Large intestine (tissue), 12 donors: ENCODE measurements at places on chromosomes 7 and 10.
A peak's percentile ranks its signal among the peaks of the same experiment; 100 is the strongest.

GRCh38 chr7:16543456-16543855, 16.8 kb downstream of the LRRC72 start:
- no peak for DNase-seq

- DNase-seq = no peak
These were observed 24.8 kb upstream of the SFMBT2 start for GRCh38 chr10:7435674-7436073.

DNA sequence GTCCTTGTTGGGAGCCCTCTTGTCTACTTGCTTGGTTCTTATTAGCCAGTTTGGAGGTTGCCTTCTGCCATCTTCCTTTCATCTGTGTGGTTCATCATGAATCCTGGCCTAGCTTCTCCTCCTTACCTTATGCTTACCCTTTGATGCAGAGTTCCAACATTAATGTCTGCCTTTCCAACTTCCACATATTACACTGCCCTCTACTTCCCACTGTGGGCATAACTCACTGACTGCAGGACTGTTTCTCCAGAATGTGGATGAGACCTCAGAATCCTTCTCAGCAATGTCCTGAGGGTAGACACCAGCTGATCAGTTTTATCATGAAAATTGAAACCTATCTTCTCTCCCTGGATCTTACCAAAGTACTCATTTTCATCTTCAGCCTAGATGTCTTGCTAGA, 491.0 kb downstream of the LRMDA start:
- DNase-seq = peak; percentile 26

GRCh38 chr7:142485617-142486226, 227.9 kb upstream of the PRSS58 start:
- DNase-seq = no peak

DNA sequence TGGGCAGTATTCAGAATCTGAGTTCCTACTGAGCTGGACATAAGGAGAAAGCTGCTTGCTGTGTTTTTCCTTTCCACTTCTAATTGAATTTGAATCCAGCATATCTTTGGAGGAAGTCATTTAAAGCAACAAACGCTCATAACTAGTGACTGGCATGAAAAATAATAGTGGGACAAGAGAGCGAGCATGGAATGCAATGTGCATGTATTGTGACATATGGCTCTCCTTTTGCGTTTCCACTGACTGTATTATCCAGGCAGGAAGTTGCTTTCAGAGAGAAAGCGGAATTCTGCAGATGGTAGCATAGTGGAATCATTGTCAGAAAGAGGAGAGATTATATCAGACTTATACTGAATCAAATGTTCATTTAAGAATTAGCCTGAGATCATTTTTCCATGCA, 368.6 kb downstream of the REEP3 start:
- DNase-seq = no peak

DNA sequence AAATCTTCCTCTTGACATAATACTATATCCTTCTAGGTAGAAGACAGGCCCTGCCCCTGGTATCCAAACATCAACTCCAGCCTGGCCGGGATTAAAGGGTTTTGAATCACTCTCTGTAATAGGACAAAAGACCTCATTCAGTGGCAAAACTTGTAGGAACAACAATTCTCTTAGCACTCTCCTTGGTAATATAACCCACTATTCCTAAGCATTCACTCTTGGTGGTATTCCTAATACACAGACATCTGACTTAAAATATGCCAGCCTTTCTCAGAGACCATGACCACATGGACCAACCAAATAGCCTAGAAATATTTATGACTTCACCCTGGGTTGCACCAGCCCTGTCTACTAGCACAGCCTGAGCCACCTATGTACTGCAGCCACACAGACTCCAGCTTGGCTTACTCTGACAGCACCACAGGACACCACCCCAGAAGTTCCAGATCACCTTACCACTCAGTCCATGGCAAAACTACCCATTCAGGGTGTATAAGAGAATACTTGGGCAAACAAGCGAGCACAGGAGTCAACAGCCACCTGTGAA, 244.9 kb upstream of the NEBL start:
- no peak for DNase-seq

- DNase-seq = no peak
These were observed 28.6 kb downstream of the CDK1 start for GRCh38 chr10:60806921-60807320.

- peak; percentile 38 for DNase-seq
These were observed 40.6 kb downstream of the SYPL1 start for GRCh38 chr7:106071356-106071998.

- no peak for DNase-seq
These were observed 275.5 kb upstream of the TMEM229A start for GRCh38 chr7:124308384-124308783.

- no peak for DNase-seq
These were observed 112.2 kb downstream of the CLEC2L start for GRCh38 chr7:139635526-139636302.

GRCh38 chr7:36188906-36189305, 35.9 kb downstream of the EEPD1 start:
- DNase-seq = no peak

DNA sequence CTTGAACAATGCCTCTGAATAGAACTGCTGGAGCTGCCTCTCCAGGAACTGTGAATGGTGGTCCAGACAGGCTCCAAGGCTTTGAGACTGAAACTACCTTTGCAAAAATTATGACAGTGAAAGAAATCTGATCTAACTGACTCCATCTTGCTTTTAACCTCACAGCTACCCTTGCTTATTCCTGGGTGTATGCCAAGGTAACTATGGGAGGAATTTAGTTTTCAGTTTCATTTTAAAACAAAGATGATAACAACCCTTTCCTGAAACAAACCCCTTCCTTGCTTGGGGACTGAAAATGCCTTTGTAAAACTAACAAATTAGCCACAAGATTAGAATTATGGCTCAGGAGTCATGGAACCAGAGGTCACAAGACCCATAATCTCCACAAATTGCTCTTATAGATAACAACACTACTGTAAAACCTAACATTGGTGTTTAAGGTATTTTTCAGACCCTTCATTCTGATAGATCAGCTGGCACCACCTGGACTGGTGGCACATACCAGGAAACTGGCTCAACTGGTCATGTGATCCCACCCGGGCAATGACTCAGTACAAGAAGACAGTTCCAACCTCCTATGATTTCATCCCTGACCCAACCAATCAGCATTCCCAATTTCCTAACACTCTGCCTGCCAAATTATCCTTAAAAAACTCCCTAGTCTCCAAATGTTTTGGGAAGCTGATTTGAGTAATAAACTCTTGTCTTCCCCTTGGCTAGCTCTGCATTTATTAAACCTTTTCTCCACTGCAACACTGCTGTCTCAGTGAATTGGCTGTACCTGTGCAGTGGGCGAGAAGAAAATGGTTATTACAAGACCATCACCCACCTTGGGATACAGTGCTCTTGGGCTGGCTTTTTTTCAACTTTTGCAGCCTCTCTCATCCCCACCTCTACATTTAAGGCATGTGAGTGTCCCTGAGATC, 608.1 kb downstream of the TYW1 start:
- DNase-seq = no peak

- DNase-seq = peak; percentile 74
These were observed 2.4 kb downstream of the ALOX5 start for GRCh38 chr10:45376371-45376801.

DNA sequence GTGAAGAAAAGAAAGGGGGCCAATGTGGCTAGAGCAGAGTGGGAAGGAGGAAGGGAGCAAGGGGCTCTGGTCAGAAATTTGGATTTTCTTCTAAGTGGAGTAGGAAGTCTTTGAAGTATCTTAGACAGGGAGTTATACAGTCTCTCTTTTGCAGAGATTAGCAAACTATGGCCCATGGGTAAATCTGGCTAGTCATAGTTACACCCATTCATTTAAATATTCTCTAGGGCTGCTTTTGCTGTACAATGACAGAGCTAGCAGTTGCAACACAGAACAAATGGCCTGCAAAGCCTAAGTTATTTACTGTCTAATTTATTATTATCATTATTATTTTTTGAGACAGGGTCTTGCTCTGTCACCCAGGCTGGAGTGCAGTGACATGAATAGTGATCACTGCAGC, 10.5 kb upstream of the LAMB4 start:
- no peak for DNase-seq

GRCh38 chr7:70638158-70639107, 493.5 kb upstream of the GALNT17 start:
- peak; percentile 67 for DNase-seq

- DNase-seq = no peak
These were observed 7.6 kb downstream of the IFIT2 start for GRCh38 chr10:89309156-89310055.

- DNase-seq = no peak
These were observed 99.6 kb downstream of the DNAH11 start for GRCh38 chr7:21642422-21642821.

DNA sequence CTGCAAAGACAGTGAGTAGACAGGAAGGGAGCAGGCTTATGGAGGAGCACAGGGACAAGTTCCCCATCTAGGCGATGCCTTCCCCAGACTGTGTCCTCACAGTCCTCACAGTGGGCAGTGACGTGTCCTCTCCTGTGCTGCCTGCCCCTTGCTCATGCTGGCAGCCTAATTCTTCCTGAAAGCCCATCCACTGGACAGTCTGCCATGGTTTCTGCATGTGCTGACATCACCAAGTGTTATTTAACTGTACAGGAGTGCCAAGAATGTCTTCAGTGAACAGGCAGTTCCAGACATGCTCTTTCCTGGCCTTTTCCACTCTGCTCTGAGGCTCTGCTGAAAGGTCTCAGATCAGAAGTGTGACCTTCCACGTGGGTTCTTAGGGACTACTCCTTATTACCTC, 54.1 kb downstream of the ZNF248 start:
- no peak for DNase-seq

GRCh38 chr10:74778436-74779094, 47.8 kb upstream of the KAT6B start:
- DNase-seq = no peak

DNA sequence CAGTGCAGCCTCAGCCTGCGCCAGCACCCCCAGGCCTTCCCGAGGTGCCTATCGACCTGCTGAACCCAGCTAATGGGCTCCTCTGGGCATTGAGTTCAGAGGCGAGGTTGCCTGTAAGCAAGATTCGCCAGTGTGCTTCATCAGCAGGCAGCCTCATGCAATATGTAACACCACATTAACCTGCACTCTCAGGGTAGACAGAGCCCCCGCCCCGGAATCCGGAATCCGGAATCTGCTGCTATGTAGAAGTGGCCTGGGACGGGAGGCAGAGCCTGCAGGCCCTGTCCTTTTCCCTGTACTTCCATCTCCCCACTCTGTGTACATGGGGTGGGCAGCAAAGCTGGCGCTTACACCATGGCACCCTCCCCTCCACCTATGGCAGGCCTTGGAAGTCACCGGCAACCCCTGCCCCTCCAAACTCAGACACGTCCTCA, 83.9 kb upstream of the RET start:
- DNase-seq = no peak

DNA sequence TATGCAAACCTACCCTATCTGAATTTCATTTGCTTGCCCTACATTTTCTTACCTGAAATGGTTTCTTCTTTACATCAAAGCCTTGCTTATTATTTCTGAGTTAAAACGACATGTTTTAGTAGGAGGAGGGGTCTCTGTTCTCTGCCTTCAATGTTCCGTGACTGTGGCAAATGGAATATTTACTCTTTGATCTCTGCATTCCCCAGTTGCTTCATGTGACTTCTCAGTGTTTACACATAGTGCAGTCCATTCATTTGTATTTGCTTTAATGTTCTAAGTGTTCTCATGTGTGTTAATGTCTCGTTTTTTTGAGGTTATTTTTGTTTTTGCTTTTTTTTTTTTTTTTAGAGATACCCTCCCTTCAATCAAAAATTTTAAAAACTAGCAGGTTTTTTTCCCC, 75.8 kb downstream of the GNAI1 start:
- peak; percentile 56 for DNase-seq
